ENCODE measurements at places on chromosomes 2 and 18. TPM values are rescaled to one million over a fixed set of nuclear protein-coding genes. Genes with fewer than 3 reads are reported as not detected.
A peak's percentile ranks its signal among the peaks of the same experiment; 100 is the strongest.

The ANKRD44 gene
- total RNA-seq: 7.2 TPM

The IL1B gene
- not detected for total RNA-seq

GRCh38 chr2:3212984-3213383 is 164.6 kb downstream of the EIPR1 start:
- no peak for DNase-seq

DNA sequence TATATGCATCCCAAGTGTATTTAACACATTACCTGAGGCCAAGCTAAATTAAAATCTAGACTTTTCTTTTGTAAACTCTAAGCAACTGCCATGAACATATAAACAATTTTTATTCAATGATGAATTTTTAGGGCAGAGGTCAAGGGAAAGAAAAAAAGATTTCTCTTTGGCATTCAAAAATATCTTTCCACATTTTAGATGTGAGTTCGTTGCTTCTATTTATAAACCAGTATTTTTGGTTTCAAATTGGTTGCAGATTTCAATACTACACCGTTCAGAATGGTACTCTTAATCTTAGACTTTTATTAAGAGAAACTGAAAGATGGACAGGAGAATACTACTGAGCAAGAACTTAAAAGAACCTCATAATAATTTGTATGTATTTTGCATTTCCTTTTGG is 293.6 kb upstream of the CCDC68 start:
- no peak for DNase-seq

GRCh38 chr2:88818381-88818780 is 126.9 kb downstream of the RPIA start:
- DNase-seq: no peak

DNA sequence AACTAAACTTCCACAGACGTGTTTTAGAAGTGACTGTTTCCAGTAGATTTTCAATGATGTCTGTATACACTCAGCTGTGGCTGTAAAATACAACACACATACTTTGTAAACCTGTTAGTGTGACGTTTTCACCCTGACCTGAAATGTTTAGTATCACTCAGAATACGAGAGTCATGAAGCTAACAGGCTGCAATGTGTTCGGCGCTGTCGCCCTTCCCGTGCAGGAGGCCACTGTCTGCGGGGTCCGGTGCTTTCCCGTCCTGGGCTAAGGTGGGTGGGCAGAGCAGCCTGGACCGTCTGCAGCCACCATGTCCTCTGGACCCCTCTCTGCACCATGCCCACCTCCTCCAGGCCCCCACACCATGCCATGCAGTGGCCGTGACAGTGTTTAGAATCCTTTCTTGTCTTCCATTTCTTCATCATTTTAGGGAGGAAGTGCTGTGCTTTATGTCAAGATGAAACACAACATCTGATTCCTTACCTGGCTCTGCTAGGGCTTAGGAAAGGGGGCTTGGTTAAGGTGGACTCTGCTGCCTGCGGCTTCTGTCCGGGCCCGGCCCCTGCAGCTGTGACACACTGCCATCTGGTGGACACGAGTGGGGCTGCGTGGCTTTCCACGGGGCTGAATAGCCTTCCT is 53.8 kb upstream of the RBM44 start:
- DNase-seq: no peak

The CD207 gene
- total RNA-seq: not detected

The AQP4 gene
- total RNA-seq: 0.22 TPM

GRCh38 chr2:205686056-205686782 is 3.9 kb downstream of the NRP2 start:
- DNase-seq: no peak

DNA sequence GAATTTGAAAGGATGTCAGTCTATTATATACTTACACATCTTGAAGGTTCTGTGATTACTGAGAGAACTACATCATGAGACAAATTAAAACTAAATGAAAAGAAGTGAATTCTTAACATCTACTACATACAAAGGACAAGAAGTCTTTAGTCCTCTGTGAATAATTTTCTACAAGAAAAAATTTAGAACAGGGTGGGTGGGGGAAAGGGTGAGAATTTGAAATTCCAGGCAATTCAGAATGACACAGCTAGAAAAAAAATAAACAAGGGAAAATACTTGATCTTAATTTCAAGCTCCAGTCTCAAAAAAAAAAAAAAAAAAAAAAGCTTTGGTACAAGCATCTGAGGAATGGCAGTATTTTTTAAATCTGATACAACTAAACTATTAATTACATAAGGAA is 15.5 kb downstream of the CUL3 start:
- DNase-seq: no peak

The ST8SIA3 gene
- 1.2 TPM for total RNA-seq

The LAMA3 gene
- total RNA-seq: 0.50 TPM

DNA sequence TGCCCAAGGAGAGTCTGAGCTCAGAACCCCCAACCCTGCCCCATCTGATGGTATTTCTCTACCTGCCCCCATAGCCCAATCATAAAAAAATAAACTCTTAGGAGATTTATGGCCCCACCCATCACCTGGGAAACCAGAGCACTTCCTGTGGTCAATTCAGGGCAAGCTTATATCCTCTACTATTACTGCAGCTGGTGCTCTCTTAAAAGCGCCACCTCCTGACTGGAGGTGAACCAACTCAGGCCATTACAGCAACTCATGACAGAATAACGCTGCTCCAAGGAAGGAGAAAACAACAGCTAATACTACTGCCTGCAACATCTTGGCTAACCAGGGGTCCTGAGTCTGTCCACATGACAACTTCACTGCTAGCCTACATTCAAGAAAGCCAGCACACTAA is 195.7 kb downstream of the MTCL1 start:
- DNase-seq: no peak

DNA sequence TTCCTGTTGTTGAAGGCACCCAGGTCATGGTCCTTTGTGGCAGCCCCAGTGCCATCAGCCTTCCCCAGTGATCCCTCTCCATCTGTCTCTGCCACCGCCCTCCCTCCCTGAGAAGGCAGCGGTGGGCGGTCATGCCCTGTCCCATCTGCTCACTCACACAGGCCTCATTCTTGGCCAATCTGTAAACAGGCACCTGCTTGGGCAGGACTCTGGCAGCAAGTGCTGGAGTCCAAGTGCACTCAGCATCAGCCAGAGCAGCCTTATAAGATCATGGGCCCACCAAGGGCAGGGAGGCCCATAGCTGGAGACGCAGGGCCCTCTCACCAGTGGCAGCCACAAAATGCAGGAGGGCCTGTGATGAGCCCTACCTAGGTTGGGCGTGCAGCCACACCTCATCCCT is 140.9 kb downstream of the TWIST2 start:
- no peak for DNase-seq

DNA sequence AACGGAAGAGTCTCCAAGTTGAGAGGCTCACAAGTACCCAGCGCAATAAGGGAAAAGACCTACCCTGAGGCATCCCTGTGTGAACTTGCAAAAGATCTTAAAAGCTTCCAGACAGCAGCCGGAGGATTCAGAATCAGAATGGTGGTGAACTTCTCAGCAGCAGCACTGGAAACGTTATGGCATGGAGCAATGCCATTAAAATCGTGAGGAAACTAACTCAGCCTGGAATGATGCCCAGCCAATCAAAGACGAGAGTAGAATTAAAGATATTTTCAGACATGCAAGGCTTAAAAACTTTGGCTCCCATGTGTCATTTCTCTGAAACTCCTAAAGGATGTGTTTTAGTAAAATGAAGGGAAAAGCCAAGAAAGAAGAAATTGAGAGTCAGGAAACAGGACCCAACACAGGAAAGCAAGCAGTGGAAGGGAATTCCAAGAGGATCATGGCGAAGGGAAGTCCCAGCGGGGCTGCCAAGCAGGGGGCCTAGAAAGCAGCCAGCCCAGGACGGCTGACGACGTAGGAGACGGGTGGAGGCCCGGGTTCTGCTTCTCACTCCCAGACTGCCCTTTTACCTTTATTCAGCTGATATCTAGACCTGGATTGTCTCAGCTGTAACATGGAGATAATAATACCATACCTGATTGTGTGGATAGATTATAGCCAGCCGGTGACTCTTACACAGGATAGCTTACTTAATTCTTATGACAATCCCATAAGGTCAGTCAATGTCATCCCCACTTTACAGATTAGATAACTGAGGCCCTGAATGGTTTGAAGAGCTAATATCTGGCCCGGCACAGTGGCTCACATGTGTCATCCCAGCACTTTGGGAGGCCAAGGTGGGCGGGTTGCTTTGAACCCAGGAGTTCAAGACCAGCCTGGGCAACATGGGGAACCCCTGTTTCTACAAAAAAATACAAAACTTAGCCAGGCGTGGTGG is 92.8 kb downstream of the ASAP2 start:
- DNase-seq: no peak

- no peak for DNase-seq
Measured at GRCh38 chr18:56067214-56067894, 479.4 kb upstream of the TCF4 start.

- no peak for DNase-seq
Measured at GRCh38 chr2:241820625-241821384, 11.8 kb downstream of the NEU4 start.

The CNTNAP5 gene
- total RNA-seq: 0.30 TPM

DNA sequence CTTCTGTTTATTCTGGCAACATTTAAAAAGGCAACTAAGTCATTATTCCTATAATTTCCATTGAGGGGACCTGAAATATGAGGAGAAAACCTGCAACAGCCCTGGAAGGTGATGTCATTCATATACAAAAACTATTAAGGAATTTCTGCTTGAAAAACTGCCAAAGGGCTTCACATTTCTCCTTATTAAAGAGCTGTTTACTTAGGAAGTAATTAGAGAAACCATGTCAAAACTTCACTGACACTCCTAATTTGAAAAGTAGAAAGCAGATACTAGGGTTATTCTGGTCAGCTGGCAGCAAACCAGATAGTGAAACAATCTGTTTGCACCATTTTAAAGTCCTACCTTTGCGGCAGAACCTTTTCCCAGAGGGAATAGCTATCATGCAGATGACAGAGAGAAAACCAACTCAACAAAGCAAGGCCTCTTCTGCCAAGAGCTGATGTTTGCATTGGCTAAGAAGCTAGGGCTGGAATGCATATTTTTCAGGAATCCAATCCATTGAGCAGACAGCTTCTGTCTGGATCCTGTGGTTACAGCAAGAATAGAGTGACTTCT is 592.2 kb upstream of the SYT4 start:
- peak; percentile 94 for DNase-seq

The SLC9A4 gene
- 0.07 TPM for total RNA-seq

DNA sequence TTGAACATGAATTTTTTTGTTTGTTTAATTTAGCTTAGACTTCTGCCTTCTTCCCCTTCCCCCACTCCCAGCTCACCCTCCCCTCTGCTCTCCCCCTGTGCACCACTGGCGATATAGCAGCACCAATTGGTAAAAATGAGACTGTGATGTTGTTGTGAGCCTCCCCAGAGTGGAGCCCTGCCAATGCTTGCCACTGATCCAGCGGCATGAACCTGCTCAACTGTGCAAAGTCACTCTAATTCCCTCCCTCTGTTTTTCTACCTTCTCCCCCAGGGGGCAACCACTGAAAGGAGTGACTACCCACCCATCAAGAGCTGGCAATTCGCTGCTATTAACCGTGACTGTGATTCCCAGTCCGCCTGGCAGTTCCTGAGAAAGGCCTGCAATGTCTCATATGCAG is 30.2 kb downstream of the KLHL14 start:
- DNase-seq: no peak

The YES1 gene
- total RNA-seq: 68.2 TPM
